ENCODE measurements at places on chromosomes 4 and X. TPM values are rescaled to one million over a fixed set of nuclear protein-coding genes. Genes with fewer than 3 reads are reported as not detected.

Gene TLR10
- under 0.01 TPM for total RNA-seq

Gene PRSS12
- 8.5 TPM for total RNA-seq

Gene ERCC6L
- 0.59 TPM for total RNA-seq

Gene FGF13
- not detected for total RNA-seq

Gene FAM47E
- under 0.01 TPM for total RNA-seq

Gene FREM3
- total RNA-seq: not detected

DNA sequence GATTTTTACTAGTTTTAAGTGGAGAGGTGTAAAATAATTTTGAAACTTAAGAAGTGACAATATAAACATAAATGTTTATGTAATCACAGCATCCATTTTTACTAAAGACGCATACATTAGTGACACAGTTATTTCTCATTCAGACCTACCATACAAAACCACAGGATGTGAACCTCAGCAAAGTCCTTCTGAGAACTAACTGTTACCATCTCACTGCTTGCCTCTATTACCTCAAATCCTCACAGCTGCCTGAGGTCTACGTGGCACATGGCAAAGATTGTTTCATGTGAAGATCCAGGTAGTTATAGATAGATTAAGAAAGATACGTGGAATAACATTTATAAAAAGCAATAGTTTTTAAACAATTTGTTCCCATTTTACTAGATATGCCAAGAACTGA is 189.0 kb downstream of the SLITRK2 start:
- no peak for DNase-seq

DNA sequence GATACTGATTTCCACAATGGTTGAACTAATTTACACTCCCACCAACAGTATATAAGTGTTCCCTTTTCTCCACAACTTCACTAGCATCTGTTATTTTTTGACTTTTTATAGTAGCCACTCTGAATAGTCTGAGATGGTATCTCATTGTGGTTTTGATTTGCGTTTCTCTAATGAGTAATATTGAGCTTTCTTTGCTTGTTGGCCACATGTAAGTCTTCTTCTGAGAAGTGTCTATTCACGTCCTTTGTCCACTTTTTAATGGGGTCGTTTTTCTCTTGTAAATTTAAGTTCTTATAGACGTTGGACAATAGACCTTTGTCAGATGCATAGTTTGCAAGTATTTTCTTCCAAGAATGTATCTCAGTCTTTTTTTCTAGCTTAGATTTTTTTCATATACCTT is 10.0 kb downstream of the FBXW7 start:
- no peak for DNase-seq

DNA sequence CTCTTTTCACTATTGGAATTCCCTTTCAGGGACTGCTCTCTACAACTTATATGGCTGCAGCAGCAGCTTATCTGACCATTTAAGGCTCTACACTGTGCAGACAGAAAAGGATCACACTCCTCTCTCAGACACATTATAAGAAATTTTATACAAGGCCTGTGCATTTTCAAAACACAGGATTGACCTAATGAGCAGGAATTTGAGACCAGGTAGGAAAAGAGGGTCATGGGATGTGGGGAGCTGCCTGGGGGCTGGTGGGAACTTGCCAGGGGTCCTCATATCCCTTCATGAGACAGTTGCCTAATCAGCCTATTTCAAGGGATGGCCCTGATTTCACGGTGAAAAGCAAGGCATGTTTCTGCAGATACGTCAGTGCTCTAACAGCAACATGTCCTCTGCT is 77.1 kb downstream of the SORBS2 start:
- DNase-seq: no peak

GRCh38 chrX:63675716-63676115 is 109.3 kb downstream of the ARHGEF9 start:
- DNase-seq: no peak

DNA sequence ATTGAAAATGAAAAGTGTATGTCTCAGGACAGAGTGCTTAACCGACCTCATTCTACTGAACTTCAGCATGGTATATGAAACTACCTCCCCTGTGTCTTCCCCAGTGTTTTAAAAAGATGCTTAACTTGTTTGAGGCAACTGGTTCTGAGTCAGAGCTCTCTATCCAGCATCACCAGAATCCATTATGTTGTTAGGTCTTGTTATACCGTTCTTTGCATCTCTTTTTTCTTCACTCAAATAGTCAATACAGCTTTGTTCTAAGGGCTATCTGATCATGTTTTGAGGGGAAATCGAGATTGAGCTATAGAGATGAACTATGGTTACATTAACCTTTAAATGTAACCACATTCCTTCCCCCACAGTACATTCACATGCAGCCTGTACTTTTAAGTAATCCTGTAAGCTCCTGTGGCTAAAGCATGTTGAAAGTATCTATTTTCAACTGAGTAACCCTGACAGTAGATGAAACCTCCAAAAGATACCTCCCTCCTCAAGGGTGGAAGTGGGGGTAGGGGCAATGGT is 514.4 kb downstream of the RPA4 start:
- peak; percentile 4 for DNase-seq

DNA sequence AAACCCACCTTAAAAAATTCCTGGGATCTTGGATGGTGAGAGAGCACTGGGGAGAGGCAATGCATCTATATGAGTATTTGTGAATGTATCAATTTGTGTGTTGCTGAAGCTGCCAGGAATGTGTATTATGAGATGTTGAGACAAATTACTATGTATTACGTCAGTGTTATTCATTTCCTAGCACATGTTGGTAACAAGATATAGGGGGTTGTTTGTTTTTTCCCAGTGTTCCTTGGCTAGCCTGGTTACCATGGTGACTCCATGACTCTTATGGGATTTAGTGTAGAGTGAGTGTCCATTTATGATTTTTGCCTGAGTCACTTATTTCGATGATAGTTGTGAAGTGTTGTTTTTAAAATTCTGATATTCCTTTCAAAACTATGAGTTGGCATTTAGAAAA is 65.6 kb downstream of the RAB40A start:
- no peak for DNase-seq

DNA sequence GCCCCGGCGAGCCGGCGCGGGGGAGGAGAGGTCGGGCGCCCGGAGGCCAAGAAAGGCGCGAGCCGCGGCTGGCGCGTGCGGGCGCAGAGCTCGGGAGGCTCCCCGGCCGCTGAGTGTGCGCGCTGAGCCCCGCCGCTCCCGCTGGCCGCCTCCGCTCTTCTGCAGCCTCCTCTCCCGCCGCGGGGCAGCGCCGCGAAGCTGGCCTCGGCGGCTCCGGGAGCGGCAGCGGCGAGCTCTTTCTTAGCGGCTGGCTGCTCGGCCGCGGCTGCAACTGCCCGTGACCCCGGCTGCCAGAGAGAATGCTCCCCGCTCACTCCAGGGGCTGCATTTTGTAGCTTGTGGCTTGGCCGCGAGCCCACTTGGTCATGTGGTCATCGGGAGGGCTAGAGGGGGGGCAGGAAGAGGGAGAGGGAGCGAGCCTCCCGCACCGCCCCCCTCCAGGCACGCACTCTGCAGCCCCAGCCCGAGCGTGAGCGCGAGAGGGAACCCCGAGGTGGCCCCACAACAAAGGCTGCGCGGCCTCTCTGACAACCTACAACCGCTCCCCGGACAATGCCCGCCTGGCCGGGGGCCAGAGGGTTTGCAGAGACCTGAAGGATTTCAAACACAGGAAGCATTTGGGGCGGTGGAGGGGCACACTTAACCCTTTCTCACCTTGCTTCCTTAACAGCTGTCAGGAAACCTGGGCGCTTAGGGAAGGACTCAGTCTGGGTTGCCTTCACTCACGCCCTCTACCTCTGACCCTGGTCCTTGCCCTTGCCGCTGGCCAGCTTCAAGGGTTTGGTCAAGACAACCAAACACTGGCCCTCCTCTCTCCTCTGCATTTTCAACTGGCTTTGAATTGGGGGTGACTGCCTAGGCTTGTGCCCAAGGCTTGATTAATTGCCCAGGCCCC is at the start of gene APLN:
APLN (minus strand) TSS at position 305 of the 895 bp plus-strand sequence. CDS start 326 bp downstream, outside the sequence.
- DNase-seq: peak; percentile 86

DNA sequence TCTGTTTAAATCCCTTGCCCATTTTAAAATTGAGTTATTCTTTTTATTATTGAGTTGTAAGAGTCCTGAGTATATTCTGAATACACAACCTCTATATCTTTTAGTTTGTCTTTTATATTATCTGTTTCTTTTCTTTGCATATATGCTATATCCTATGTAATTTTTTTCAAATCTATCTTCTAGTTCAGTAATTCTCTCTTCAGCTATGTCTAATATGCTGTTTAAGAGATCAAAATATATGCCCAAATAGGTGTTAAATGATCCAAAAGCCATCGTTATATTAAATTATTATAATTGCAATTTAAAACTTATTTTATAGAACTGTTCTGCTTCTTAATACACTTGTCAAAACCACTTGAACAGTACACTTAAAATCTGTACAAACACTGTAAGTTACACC is 107.4 kb upstream of the TSPAN5 start:
- no peak for DNase-seq

GRCh38 chrX:636981-637659 is 6.5 kb downstream of the SHOX start:
- DNase-seq: peak; percentile 82

- no peak for DNase-seq
These were observed 157.1 kb upstream of the DGKK start for GRCh38 chrX:50627696-50628095.

- no peak for DNase-seq
These were observed 5.1 kb upstream of the FAM184B start for GRCh38 chr4:17786567-17786966.

DNA sequence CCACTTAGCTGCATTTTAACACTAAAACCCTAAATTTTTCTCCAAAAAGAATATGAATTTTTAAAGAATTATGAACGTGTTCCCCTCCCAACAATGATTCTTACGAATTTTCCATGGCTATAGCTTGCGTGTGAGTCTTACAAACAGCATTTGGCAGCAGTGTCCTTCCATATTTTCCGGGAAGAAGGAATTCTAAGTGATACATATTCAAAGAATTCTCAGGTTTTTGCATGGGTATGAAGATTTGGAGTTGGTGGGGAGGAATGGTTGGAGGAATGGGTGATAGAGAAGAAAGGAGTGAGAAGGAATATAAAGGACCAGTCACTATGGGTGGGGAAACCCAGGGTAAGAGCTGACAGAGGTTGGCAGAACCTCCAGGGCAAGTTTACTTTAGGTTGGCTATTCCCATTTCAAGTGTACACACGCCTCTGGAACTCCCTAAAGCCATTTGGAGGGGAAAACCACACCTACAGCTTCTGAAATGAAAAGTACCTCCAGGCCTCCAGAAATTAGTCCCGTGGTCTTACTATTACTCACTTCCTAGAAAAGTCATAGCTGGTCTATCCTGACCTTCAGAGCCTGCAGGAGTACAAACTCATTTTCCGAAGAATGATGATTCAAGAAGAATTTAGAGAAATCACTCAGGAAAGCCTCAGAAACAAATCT is 420.8 kb upstream of the DIPK2B start:
- peak; percentile 83 for DNase-seq

- DNase-seq: no peak
These were observed 22.8 kb downstream of the VSIG4 start for GRCh38 chrX:66016905-66017658.

DNA sequence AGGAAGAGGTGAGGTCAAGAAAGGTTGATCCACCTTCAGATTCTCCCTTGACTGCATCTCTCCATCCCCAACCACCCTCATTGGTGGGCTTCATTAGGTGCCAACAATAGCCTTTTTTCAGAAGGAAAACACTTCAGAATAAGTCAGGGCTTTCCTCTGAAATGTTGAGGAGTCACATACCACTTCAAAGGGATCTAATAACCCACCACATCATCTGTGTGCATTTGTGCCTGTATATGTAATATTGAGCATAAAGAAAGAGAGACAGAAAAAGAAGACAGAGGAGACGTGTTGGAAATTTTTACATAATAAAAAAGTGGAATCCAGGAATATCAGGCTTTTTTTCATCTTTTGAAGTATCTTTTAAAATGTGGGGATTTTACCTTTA is 209.1 kb upstream of the SLC7A11 start:
- DNase-seq: no peak

- no peak for DNase-seq
These were observed 945.0 kb upstream of the INTU start for GRCh38 chr4:126687655-126688358.
